ENCODE measurements at places on chromosomes 6 and 20.
A peak's percentile ranks its signal among the peaks of the same experiment; 100 is the strongest.

GRCh38 chr20:3679749-3680700 lies 1.8 kb downstream of the ADAM33 start:
- no peak for DNase-seq

DNA sequence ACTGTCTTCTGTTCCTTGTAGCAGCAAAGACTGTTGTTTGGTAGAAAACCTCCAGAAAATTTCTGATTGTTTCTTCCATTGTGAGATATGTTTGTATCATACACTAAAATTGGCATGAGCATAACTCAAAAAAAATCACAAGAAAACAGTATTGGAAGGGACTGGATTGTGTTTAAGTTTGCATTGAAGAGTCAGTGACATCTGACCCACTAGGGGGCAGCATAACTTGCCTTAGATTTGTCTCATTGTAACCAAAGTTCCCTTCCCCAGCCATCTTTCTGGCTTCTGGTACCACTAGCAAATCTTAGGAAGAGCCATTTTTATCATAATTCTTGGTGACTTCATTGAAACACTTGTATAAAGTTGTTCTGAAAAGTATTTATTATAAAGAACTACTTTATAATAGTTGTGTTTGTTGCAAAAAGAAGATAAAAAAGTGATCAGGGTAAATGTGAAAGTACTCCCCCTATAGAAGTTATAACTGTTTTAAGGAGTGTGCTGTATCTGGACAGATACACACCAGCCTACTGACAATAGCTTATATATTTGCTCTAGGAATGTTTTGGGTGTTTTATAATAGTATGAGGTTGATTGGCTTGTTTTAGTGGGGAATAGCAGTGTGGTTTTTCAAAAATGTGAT lies 7.7 kb downstream of the CSTF1 start:
- peak; percentile 70 for DNase-seq

- no peak for DNase-seq
These were observed 579.0 kb downstream of the EPHA7 start for GRCh38 chr6:92840246-92840930.

DNA sequence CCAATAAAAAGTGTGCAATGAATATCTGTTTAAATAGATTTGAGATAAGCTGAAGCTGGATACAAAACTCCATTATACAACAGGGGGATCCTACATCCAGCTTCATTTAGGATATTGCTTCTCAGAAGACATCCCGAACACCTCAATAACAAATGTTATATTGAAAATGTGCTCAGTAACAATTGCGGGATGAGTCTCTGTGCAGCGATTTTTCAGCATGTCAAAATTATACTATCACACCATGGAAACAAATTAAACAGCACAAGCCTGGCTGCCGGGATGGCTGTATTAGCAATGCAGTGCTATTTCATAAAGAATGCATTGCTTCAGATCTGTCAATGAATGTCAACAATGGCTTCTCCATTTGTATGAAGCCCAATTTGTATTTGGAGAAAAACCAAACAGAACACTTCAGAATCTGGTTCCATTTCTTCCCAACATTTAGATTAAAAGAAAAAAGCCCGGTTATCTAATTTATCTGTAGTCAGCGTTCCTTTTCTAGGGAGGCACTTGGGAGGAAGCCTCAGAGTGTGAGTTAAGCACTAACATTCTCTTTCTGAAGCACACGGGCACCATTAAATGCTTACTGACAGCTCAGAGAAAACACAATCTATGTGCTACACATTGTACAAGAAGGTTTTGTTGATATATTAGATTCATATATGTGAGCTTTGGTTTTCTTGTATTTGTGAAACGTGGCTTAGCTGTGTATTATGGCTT lies 310.9 kb upstream of the AGPAT4 start:
- no peak for DNase-seq

- no peak for DNase-seq
These were observed 129.7 kb upstream of the BTN3A2 start for GRCh38 chr6:26235302-26235670.

- no peak for DNase-seq
These were observed 222.9 kb downstream of the DLL1 start for GRCh38 chr6:170067923-170068360.

DNA sequence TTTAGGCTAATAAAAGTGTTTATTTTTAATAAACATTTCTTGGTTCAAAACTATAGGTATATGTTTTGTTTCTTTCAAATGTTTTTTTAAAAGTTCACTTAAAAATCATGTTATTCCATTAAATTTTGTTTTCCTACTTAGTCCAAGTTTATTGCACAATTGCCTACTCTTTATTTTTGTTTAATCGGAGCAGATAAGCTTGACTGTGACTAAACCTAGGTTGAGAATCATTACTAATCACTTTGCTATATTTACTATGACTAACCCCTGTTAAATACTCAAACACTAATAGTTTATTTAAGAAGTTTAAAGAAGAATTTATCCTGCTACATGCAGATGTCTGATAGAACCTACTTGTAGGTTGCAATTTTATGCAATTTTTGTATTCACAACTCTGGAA lies 18.8 kb downstream of the MAP3K4 start:
- no peak for DNase-seq

- DNase-seq, result no peak
These were observed 450.1 kb downstream of the GJA1 start for GRCh38 chr6:121885399-121886152.

- DNase-seq, result peak; percentile 86
These were observed 20.6 kb upstream of the HLA-F start for GRCh38 chr6:29702519-29703103.

All from stimulated activated CD4-positive, alpha-beta T cell treated with anti-CD3 and anti-CD28 coated beads, Interleukin-2, amount 100 ng/mL, for 48 hours (primary cell).